ENCODE measurements at places on chromosomes 5 and 9. TPM values are rescaled to one million over a fixed set of nuclear protein-coding genes. Genes with fewer than 3 reads are reported as not detected.

Gene GAS1
- 136 TPM for total RNA-seq

- no peak for DNase-seq
These were observed 264.2 kb downstream of the TMEM38B start for GRCh38 chr9:105958587-105958986.

DNA sequence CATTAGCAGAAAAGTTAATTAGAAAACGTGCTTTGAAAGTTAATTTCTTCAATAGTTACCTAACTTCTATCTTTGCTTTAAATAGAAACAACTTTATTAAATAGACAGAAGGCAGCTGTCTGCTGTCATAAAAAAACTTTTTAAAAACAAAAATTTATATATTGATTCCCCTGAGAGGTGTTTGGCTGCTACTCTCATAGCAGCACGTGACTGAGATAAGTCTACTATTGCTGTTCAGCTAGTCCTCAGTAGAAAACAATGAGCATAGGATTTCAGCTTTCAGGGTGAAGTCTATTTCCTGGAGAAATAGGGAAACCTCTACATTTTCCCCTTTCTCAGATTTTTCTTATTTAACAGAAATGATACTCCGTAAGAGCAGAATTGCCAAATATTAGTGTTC lies 135.0 kb upstream of the FBN2 start:
- DNase-seq, result no peak

Gene PCDHGA8
- 3.0 TPM for total RNA-seq

GRCh38 chr5:110916381-110917049 lies 155.0 kb upstream of the TSLP start:
- peak; percentile 99 for DNase-seq

DNA sequence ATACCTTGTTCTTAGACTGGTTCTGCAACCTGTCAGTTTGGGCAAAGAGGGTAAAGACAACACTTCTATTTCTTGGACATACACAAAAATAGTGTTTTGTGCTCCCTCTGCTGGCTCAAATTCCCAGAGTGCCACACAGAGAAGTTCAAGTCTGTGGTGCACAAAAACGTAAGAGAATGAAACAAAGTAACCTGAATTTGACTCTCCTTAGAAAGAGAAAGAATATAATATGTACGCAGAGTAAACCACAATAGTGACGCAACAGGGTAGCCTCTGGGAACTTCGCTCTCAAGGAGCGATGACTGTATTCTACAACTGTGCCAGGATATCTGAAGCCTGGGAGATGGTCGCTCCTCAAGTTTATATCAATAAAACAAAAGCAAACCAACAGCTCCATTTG lies 18.5 kb downstream of the DDX31 start:
- DNase-seq, result peak; percentile 96

DNA sequence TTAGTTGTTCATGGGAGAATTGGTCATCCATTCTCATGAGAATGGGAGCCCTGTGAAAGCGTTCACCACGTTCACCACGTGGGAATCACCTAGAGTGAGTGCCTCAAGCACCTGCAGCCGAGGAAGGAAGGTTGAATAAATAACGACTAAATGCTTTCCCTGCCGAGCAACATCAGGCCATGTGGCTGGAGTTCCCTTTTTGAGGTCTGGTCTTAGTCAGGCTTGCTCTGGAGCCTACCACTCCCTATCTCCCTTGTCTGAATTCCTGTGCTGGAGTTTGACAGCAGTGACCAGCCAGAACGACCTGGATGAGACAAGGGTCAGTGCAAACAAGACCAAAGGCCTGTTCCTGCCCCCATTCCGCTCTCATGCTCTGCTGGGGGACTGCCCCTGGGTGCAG lies 28.5 kb downstream of the KCNMB1 start:
- no peak for DNase-seq

- no peak for DNase-seq
These were observed 70.5 kb upstream of the BOD1 start for GRCh38 chr5:173686950-173687349.

Gene SHB
- 19.9 TPM for total RNA-seq

- DNase-seq, result no peak
These were observed 126.9 kb upstream of the ANKRD55 start for GRCh38 chr5:56359809-56360685.

GRCh38 chr9:20491612-20492011 lies 130.7 kb downstream of the MLLT3 start:
- DNase-seq, result no peak

GRCh38 chr5:39073767-39074016 lies 507 bp downstream of the RICTOR start:
- DNase-seq, result no peak

GRCh38 chr5:61228691-61229280 lies 66.5 kb upstream of the SMIM15 start:
- peak; percentile 20 for DNase-seq

Gene AK3
- 54.4 TPM for total RNA-seq

- DNase-seq, result no peak
These were observed 1085.4 kb upstream of the CDH6 start for GRCh38 chr5:30108051-30108450.

GRCh38 chr5:7897014-7897600 lies 28.2 kb downstream of the MTRR start:
- peak; percentile 65 for DNase-seq

Gene NUDT12
- total RNA-seq, result 19.9 TPM

- peak; percentile 74 for DNase-seq
These were observed 6.4 kb downstream of the ARRDC1 start for GRCh38 chr9:137611623-137612609.

DNA sequence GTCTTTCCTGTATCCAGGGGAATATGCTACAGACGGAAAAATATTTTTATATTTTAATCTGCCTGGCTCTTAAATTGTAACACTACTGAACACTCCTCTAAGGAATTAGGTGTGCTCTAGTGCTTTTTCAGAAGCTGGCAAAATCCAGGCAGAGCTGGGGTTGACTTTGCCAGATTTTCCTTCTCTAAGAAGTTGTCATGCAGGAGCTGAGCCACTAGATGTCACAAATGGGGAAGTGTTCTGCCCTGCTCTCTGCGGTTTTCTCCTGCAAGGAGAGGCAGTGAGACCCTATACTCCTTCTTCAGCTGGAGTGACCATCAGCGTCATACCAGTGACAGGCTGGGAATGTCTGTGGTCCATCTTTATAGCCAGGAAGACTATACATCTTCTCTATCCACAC lies 112.5 kb downstream of the HAPLN1 start:
- DNase-seq, result peak; percentile 56

Gene ZNF622
- 44.0 TPM for total RNA-seq

Gene LHX6
- total RNA-seq, result not detected

Gene GALNT12
- total RNA-seq, result 4.5 TPM

Data from fibroblast of villous mesenchyme (primary cell).